ENCODE measurements at places on chromosomes 13 and 19. TPM values are rescaled to one million over a fixed set of nuclear protein-coding genes. Genes with fewer than 3 reads are reported as not detected.

- DNase-seq, result no peak
Measured at GRCh38 chr19:58453743-58454142, 2.3 kb downstream of the ZNF324B start.

The RHPN2 gene
- total RNA-seq, result 1.5 TPM

- peak; percentile 92 for DNase-seq
Measured at GRCh38 chr13:26022538-26023292, 29.1 kb downstream of the SHISA2 start.

- no peak for DNase-seq
Measured at GRCh38 chr13:29707876-29708543, 112.5 kb upstream of the SLC7A1 start.

GRCh38 chr13:26220575-26220974, 1.5 kb downstream of the RNF6 start:
- no peak for DNase-seq

- no peak for DNase-seq
Measured at GRCh38 chr19:35459414-35460082, 11.5 kb downstream of the FFAR2 start.

DNA sequence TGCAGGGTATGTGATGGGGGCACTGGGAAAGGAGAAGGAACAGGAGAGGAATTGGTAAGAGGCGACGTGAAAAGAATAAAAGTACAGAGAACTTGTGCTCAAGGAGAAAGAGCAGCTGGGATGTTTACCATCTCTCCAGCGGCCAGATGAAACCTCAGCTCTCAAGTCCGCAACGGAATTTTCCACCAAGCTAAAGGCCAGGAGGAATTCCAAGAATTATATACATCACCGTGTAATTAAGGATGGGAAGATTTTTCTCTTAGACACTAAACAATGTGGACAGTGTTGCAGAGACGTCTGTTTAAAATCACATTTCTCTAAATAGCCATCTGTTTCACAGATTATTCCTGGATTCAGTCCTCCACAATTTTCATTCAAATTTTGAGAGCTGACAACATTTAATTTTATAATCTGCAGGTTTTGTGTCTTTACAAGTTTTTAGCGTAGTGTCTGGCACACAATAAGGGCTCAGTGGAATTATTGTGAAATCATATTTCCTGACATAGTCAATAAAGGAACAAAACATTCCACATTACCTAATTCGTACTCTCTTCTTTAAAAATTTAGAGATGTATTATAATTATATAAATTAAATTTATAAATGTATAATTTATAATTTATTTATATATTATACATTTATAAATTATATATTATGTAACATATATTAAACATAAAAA, 23.0 kb upstream of the USP29 start:
- DNase-seq, result peak; percentile 3

GRCh38 chr19:42362891-42363440, 27.1 kb downstream of the CNFN start:
- DNase-seq, result no peak

- no peak for DNase-seq
Measured at GRCh38 chr13:70964124-70964523, 855.9 kb upstream of the KLHL1 start.

GRCh38 chr13:54183728-54184127, 1155.1 kb downstream of the OLFM4 start:
- DNase-seq, result no peak

The ZNF837 gene
- 0.86 TPM for total RNA-seq

DNA sequence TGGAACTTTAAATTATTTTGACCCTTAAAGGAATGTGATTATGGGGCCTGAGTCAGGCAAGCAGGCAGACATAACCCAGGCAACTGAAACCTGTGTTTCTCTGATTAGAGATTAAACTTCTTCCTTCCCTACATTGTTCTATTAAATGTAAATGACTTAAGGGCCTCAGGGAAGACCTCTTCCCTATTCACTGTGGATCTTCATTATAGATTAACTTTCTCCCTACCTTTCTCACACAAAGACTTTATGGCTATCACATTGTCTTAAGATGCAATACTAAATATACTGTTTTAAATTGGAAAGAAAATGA, 8.8 kb upstream of the METTL21C start:
- DNase-seq, result no peak

DNA sequence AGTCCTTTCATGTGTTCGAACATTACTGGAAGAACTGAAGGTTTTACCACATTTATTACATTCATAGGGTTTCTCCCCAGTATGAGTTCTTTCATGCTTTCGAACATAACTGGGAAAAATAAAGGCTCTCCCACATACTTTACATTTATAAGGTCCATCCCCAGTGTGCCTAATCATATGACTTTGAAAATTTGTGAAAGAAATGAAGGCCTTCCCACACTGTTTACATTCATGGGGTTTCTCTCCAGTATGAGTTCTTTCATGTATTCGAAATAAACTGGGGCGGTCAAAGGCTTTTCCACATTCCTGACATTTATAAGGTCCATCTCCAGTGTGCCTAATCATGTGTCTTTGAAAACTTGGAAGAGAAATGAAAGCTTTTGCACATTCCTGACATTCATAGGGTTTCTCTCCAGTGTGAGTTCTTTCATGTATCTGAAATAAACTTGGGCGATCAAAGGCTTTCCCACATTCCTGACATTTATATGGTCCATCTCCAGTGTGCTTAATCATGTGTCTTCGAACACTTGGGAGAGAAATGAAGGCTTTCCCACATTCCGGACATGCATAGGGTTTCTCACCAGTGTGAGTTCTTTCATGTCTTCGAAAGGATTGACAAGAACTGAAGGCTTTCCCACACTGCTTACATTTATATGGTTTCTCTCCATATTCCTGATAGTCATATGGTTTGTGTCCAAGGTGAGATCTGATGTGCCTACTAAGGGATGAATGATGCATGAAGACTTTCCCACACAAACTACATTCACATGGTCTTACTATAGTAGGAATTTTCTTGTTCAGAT, 24.0 kb downstream of the ZNF564 start:
- DNase-seq, result no peak

GRCh38 chr13:27528908-27529307, 78.5 kb upstream of the MTIF3 start:
- no peak for DNase-seq

The C19orf81 gene
- total RNA-seq, result not detected

The FAM216B gene
- total RNA-seq, result not detected

GRCh38 chr19:23896912-23897311, 17.8 kb upstream of the ZNF726 start:
- no peak for DNase-seq

The PTGIR gene
- total RNA-seq, result 17.3 TPM

GRCh38 chr13:96821381-96821780, 172.9 kb downstream of the OXGR1 start:
- no peak for DNase-seq

DNA sequence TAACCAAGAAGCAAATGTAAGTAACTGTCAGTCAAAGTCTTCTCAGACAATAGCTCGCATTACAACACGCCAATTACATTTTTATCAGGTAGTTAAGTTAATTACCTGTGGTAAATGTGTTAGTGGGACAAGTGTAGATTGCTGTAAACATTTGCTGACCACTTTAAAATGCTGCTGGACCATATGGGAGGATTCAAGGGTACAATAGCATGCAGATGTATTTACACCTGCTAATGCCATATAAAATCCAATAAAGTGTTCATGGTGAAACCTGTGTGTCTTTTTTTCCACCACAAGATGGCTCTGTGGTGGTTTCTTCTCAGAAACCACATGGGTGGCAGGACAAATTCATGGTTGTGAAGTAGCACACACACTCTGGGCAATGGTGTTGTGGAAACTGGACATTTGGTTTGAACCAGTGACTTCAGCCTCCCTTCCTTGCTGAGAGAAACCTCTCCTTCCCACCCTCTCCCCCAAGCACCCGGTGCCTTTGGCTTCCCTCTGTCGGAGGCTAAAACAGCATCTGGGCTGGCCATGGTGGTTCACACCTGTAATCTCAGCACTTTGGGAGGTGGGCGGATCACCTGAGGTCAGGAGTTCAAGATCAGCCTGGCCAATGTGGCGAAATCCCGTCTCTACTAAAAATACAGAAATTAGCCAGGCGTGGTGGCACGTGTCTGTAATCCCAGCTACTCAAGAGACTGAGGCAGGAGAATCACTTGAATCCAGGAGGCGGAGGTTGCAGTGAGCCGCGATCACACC, 18.1 kb upstream of the GTF3A start:
- no peak for DNase-seq

The ZNF699 gene
- total RNA-seq, result 7.0 TPM

DNA sequence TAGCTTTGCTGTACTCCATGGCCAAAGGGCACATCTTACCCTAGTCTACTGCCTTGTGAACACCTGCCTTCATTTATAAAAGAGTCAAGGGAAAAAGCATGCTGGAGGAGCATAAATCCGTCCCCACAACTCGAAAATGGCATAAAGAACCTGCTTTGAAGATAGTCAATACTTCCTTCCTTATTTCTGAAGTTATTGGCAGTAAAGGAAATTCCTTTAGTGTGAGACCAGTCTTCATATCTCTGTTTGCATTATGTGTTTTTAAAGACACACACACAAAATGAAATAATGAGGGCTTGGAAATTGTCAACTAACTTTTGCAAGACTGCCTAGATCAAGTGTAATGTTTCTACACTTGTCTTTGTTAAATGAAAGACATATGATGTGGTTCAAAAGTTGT, 408.4 kb downstream of the SPRY2 start:
- no peak for DNase-seq

All from posterior vena cava (tissue), 2 donors.